ENCODE measurements at places on chromosomes 4 and X.

GRCh38 chr4:63742882-63743281 lies 666.4 kb downstream of the TECRL start:
- DNase-seq, result no peak

- no peak for DNase-seq
Measured at GRCh38 chr4:147284935-147285334, 196.0 kb upstream of the EDNRA start.

- no peak for DNase-seq
Measured at GRCh38 chr4:181151856-181152255, 1091.3 kb upstream of the TENM3 start.

DNA sequence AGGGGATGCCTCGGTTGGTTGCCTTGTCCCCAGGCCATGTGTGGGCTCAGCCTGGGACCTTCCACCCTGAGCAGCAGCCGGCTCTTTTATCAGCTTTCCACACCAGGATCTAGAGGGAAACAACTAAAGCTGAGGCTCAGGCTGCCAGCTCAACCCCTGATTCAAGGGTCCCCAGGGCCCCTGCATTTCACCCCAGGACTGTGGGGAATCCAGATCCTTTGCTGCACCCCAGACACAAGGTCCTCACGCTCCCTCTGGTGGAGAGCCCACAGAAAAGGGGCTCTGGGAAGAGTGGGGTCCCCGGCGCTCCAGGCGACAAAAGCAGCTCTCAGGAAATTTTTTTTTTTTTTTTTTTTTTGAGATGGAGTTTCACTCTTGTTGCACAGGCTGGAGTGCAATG lies 64.3 kb downstream of the ZFYVE28 start:
- peak; percentile 29 for DNase-seq

- DNase-seq, result no peak
Measured at GRCh38 chrX:148159796-148160195, 178.7 kb downstream of the FMR1NB start.

DNA sequence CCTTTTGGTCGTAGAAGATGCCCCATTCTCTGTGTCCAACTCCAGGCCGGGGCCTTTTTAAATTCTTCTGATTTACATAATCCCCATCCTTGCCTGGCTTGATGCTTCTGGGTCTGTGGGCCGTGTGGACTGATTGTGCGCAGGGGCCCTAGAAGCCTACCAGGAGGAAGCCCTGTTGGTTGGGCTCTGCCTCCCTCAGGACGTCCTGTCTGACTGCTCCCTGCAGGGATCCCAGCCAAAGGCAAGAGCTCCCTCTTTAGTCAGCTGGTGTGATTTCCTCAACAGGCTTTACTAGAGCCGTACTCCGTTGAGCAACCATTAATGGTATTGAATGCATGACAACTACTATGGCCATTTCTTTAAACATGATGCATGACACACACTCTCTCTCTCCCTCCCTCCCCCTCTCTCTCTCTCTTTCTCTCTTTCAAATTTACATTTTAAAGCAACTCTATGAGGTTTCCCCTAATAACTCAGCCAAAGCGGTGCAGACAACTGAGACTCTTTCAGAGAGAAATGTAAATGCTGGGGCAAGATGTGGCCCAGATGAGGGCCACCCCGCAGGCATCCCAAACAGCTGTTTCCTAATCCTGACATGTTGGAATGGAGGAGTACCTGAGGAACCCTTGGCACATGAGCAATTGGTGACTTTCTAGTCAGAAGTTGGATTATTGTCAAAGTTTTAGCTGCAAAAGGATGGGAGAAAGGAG lies 117.3 kb downstream of the DRD5 start:
- peak; percentile 7 for DNase-seq

- no peak for DNase-seq
Measured at GRCh38 chrX:151687635-151688034, 7.6 kb upstream of the PRRG3 start.

- DNase-seq, result peak; percentile 37
Measured at GRCh38 chr4:69689599-69689998, 36.6 kb upstream of the UGT2A1 start.

GRCh38 chr4:89949782-89950387 lies 55.2 kb downstream of the MMRN1 start:
- no peak for DNase-seq

GRCh38 chr4:110085131-110085530 lies 113.3 kb downstream of the ELOVL6 start:
- no peak for DNase-seq

- no peak for DNase-seq
Measured at GRCh38 chrX:7264399-7264798, 116.4 kb upstream of the PUDP start.

DNA sequence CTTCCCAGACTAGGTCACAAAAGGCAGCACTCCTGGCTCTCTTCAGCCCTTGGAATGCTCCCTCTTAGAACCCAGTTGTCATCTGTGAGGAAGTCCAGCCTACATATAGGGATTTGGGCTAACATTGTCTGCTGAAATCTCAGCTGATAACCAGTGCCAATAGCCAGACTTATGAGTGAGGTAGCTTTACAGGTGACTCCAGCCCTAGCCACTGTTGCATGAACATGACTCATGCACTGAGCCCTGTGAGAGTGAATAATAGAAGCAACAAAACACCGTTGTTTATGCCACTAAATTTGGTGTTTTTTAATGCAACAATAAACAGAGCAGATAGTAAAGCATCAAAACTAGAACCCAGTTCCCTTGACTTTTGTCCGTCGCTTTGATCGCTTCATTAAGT lies 433.2 kb downstream of the STIM2 start:
- DNase-seq, result no peak

- peak; percentile 98 for DNase-seq
Measured at GRCh38 chr4:185792384-185793115, 19.4 kb downstream of the SORBS2 start.

- DNase-seq, result no peak
Measured at GRCh38 chr4:11503166-11503565, 74.5 kb upstream of the HS3ST1 start.

- no peak for DNase-seq
Measured at GRCh38 chrX:142742581-142742980, 283.1 kb upstream of the SPANXN4 start.

DNA sequence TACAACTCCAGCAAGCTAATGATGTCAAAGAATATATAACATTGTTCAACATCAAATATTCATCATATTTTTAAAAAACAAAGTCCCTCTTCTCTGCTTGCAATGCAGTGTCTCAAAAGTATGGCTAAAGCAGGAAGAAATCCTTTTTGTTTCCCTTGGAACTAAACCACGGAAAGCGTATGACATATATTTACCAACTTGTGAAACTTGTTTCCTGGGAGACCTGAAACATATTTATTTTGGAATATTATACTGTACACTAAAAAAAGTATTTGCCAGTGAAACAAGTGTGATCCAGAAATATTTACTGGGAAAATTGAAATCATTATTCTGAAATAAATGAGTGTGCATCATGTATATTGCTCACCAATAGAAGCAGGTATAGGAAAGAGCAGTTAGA lies 156.0 kb upstream of the ANKRD50 start:
- DNase-seq, result no peak

Measured in fibroblast of skin of right quadriceps (primary cell).